Stimulated activated CD8-positive, alpha-beta memory T cell treated with anti-CD3 and anti-CD28 coated beads, Interleukin-2, amount 100 ng/mL, for 48 hours (primary cell): ENCODE measurements at places on chromosomes 11 and 22.

DNA sequence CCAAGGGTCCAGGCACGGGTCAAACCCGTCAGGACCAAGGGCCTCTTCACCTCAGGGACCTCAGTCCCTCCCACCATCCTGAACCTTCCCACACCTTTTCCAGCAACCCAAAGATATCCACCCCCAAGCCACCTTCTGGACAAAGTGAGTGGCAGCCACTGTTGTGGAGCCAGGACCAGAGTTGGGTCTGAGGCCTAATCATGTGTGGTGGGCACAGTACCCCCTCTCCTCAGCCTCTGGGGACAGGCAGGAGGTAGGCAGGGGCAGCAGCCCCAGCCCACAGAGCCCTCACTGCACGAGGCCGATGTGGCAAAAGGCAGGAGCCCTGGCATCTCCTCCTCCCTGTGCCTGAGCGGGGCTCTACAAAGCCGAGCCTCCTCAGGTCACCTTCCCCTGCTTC is 2.5 kb downstream of the KCNJ11 start:
- DNase-seq: no peak

DNA sequence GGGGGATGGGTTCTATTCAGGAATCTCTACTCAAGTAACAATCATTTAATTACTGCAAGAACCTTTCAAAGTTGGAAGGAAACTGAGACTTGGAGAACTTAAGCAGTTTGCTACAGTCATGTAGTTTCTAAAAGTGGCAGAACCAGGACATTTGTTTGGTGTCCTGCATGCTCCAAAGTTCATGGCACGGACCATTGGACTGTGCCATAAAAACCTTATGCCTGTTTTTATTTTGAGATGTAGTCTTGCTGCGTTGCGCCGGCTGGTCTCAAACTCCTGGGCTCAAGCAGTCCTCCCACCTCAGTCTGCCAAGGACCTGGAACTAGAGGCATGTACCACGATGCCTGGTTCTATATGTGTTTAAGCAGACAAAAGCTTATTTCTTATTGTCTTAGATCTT is 18.6 kb upstream of the AIFM3 start:
- DNase-seq: no peak

- DNase-seq: no peak
Measured at GRCh38 chr11:10381736-10382135, 73.3 kb upstream of the AMPD3 start.

DNA sequence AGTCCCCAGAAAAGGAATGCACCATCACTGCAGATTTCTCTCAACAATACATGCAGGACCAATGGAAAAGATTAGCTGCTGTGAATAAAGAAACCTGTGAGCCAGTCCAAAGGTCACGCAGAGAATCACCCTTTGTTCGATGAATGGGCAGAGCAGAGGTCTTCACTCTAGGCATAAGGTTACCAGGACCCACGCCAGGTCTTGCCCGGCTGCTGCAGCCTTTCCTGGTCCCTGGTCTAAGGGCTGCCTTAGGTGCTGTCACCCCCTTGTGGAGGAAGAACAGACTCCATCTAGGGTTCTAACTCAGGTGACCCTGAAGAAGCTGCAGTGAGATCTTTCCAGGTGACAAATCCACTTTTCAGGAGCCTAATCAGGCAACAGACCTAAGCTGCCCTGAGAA is 29.0 kb upstream of the NAP1L4 start:
- no peak for DNase-seq

DNA sequence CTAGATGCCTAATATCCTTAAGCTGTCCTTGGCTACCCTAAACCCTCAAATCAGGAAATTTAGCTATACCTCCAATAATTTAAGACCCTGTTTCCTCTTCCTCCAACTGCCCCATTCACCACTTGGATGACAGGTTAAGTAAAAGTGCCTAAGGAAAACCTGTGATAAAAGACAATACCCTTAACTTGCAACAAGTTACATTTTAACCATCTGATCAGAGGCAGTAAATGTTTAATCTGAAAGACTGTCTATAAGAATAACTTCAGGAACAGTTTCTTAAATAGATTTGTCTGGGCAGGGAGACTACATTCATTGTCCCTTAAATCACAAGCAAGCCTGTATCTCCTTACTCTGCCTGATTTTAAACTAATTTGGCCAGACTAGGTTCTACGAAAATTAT is 129.1 kb downstream of the APOL5 start:
- no peak for DNase-seq

DNA sequence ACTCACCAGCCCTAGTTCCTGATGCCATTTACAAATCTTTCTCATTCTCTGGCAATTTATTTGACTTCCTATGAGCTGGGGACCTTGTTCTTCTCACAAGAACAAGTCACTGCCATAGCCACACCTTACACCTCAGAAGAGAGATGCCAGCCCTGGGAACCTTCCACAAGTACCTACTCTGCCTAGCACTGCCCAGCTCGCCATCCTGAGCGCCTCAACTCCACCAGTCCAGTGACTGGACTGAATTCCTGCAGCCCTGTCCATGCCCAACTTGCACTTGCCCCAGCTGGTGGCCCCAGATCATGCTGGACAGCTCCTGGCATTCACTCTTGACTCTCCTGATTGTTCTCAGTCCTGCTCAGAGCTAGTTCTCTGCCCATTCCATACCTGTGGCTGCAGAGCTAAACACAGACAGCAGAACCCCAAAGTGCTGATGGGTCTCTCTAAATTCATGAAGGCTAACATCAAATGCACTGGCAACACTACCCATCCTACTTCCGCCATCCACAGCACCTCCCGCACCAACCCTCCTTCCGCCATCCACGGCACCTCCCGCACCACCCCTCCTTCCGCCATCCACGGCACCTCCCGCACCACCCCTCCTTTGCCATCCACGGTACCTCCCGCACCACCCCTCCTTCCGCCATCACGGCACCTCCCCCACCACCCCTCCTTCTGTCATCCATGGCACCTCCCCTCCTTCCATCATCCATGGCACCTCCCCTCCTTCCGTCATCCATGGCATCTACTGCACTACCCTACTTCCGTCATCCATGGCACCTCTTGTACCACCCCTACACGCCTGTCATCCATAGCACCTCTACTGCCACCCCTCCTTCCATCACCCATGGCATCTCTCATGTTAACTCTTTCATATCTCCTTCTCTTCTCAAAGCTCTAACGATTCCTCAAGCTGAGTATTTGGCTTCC is 23.6 kb upstream of the SLC25A1 start:
- DNase-seq: no peak

GRCh38 chr22:20062766-20063083 is 17.3 kb upstream of the DGCR8 start:
- no peak for DNase-seq

DNA sequence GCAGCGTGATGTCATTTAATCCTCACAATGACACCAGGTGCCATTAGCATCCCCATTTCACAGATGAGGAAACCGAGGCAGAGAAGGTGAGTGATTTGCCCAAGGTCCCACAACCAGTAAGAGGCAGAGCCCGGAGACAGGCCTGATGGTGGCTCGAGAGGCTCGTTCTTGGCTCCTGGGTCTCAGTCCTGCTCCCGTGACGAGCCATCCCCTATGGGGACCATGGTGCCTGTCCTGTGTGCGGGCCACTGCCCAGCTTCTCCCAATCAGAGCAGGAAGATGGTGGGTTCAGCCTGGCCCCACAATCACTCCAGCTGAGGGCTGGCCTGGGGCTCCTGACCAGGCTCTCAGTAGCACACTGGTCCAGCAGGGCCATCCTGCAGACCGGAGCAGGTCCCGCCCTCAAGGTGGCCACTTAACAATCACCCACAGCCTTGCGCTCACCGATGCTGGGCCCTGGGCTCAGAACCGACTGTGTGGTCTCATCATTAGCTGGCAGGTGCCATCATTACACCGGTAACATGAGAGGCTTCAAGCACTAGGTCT is 3.6 kb downstream of the ALDH3B1 start:
- DNase-seq: no peak

DNA sequence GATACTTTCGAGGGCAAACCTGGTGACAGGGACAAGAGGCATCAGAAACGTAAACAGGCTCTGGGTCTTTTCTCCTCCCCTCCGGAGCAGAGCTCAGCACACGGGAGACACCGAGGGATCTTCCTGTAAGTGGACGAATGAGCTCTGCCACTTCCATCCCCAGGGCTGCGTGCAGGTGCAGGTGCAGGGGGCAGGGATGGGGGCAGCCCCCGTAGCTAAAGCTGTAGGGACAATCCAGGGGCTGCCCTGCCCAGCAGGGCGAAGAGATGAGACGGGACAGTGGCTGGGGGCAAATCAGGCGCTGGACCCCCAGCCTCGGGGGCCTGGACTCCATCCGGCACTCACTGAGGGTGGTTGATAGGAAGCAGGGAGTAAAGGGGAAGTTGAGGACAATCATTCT is 505.4 kb downstream of the BRD1 start:
- no peak for DNase-seq

- DNase-seq: no peak
Measured at GRCh38 chr11:117560780-117561530, 233.3 kb downstream of the CEP164 start.

- DNase-seq: no peak
Measured at GRCh38 chr11:109371444-109372176, 50.4 kb upstream of the C11orf87 start.

GRCh38 chr11:69771466-69771865 is 3.7 kb downstream of the FGF4 start:
- DNase-seq: no peak

DNA sequence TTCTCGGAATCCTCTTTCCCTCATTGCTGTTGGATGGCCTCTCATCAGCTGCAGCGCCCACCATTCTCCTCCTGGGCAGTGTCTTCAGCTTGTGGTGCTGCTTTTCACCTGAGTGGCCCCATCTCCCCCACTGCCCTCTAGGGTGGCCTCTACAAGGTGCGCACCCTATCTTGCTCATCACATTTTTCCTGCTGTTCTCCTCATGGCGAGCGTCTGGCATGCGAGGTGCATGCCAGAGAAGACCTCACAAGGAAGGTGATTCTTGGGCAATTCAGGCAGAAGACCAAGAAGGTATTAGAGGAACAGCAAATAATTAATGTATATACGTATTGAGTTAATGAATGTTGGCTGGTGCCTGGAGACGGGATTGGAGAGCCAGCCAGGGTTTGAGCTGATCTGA is 3.1 kb downstream of the AP2A2 start:
- DNase-seq: no peak

DNA sequence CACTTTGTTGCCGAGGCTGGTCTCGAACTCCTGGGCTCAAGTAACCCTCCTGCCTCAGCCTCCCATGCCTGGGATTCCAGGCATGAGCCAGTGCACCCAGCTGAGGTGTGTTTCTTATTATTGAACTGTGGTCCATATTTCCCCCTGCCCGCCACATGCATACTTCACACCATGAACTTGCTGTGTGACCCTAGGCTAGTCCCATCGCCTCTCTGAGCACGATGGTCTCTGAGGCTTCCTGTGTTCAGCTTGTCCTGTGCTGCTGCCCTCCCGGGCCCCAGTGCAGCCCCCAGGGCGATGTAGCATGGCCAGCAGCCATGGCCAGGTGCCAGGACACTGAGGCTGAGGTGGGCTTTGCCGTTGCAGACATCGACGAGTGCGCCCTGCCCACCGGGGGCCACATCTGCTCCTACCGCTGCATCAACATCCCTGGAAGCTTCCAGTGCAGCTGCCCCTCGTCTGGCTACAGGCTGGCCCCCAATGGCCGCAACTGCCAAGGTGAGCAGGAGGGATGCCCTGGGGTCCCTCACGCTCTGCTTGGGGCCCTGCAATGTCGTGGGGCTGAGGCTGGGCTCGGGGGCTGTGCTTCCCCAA is 45.7 kb downstream of the FBLN1 start:
- DNase-seq: no peak

DNA sequence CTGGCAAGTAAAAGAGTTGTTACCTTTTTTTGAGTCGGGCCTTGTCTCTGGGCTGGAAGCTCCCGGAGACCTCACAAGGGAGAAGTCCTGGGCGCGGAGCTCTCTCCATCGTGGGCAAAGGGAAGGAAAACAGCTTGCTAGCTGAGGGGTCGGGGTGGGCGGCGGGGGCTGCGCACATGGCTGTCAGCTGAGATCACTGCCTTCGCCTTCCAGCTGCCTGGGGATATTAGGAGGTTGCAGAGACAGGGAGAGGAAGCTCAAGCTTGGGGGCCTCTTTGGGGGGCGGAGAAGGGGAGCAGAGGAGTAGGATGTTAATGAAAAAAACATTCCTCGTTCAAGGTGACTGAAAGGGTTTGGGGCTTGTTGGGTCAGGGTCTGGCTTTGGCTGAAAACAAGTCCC is 49.2 kb upstream of the ALX4 start:
- DNase-seq: no peak

- no peak for DNase-seq
Measured at GRCh38 chr11:31645747-31646146, 136.2 kb downstream of the ELP4 start.

- DNase-seq: peak; percentile 3
Measured at GRCh38 chr11:58498464-58498863, 9.4 kb downstream of the OR5B21 start.

- no peak for DNase-seq
Measured at GRCh38 chr11:116073854-116074837, 569.9 kb upstream of the CADM1 start.

DNA sequence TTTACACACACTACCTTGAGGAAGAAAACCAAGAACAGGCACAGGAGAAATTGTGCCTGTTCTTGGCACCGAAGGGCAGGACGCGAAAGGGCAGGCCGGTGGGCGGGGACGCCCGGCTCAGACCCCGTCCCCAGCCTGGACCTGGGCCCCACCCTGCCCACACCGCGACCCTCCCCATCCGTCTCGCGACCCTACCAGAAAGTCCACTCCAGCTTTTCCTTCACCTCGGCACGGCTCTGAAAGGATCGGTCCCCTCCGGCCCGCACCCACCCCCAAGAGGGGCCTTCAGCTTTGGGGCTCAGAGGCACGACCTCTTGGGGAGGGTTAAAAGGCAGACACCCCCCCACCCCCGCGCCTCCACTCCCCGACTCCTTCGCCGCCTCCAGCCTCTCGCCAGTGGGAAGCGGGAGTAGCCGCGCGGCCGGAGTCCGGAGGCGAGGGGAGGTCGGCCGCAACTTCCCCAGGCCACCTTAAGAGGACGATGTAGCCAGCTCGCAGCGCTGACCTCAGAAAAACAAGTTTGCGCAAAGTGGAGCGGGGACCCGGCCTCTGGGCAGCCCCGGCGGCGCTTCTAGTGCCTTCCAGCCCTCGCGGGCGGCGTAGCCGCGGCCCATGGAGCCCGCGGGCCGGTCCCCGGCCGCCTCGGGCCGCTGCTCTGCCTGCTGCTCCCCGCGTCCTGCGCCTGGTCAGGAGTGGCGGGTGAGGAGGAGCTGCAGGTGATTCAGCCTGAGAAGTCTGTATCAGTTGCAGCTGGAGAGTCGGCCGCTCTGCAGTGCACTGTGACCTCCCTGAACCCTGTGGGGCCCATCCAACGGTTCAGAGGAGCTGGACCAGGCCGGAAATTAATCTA is 4.4 kb downstream of the SEC14L6 start:
- no peak for DNase-seq

GRCh38 chr11:83629775-83630174 is 343.6 kb upstream of the CCDC90B start:
- DNase-seq: no peak

- DNase-seq: no peak
Measured at GRCh38 chr11:87819151-87819550, 356.1 kb downstream of the RAB38 start.

- DNase-seq: peak; percentile 74
Measured at GRCh38 chr11:117907276-117908108, 21.7 kb downstream of the TMPRSS13 start.

- no peak for DNase-seq
Measured at GRCh38 chr11:87173185-87174039, 135.7 kb downstream of the TMEM135 start.

- DNase-seq: no peak
Measured at GRCh38 chr11:73426219-73426850, 50.1 kb downstream of the RELT start.
